Epithelial cell of proximal tubule (primary cell): ENCODE measurements at places on chromosomes 3 and 15. TPM values are rescaled to one million over a fixed set of nuclear protein-coding genes. Genes with fewer than 3 reads are reported as not detected.

MNS1 gene
- total RNA-seq, result 3.1 and 4.8 TPM in 2 replicates

FXR1 gene
- 114 and 145 TPM in 2 replicates for total RNA-seq

PCSK6 gene
- total RNA-seq, result 3.7 and 7.3 TPM in 2 replicates

EPHA6 gene
- total RNA-seq, result 0.46 TPM in 1 of 2 replicates, not detected in the other

ASB14 gene
- not detected in 2 replicates for total RNA-seq

SERPINI2 gene
- not detected in 2 replicates for total RNA-seq

MCTP2 gene
- total RNA-seq, result 5.0 and 7.5 TPM in 2 replicates

PIGZ gene
- 0.36 and 0.63 TPM in 2 replicates for total RNA-seq

BTBD1 gene
- 47.6 and 62.1 TPM in 2 replicates for total RNA-seq

ZKSCAN7 gene
- total RNA-seq, result 3.5 and 5.7 TPM in 2 replicates

CADPS gene
- total RNA-seq, result not detected in 2 replicates

SH2D7 gene
- not detected in 2 replicates for total RNA-seq

UQCRC1 gene
- 348 and 432 TPM in 2 replicates for total RNA-seq

ZDHHC19 gene
- total RNA-seq, result not detected in 2 replicates

EIF3J gene
- total RNA-seq, result 50.4 and 52.3 TPM in 2 replicates

MCF2L2 gene
- total RNA-seq, result 0.58 and 0.87 TPM in 2 replicates

GPR156 gene
- total RNA-seq, result 0.51 and 1.4 TPM in 2 replicates

PLCD1 gene
- 9.7 and 11.2 TPM in 2 replicates for total RNA-seq

LRIG1 gene
- total RNA-seq, result 10.0 and 15.8 TPM in 2 replicates
